ENCODE measurements at places on chromosomes 13 and 19.
A peak's percentile ranks its signal among the peaks of the same experiment; 100 is the strongest.

GRCh38 chr13:113183450-113184129 is 24.9 kb downstream of the PCID2 start:
- no peak for DNase-seq

DNA sequence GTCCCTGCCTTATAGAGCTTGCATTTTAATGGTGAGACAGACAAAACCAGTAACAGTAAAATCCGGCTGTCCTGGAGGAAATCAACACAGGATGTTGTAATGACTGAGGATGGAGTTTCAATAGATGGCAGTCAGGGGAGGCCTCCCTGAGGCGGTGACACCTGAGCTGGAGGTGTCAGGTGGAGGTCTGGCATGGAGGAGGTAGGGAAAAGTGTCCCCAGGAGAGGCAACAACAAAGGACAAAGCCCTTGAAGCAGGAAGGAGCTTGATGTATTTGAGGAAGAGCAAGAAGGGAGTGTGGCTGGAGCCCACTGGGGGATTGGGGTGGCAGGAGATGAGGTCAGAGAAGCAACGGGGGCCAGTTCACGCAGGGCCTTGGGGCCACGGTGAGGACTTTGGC is 7.8 kb downstream of the GRIN2D start:
- DNase-seq: no peak

GRCh38 chr13:45336025-45336800 is 4.8 kb downstream of the TPT1 start:
- DNase-seq: no peak

- DNase-seq: no peak
These were observed 43.5 kb upstream of the CYP2B6 start for GRCh38 chr19:40947573-40947972.

GRCh38 chr13:33610438-33611120 is 207.4 kb upstream of the RFC3 start:
- DNase-seq: peak; percentile 59

DNA sequence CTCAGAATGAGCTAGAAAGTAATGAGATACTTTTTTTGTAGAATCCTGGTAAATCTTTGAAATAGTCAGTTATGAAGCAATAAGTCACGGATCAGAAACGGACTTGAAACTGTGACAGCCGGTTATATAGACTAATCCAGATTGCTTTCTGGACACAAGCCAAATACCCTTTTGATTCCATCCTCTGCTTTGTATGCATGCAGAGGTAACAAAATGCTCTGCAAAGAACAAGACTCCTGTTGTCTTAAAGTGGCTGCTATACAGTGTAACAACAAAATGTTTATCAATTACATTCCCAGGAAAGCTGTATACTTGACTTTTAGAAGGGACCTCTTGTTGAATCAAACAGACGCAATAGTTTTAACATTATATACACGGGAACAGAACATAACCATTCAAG is 66.5 kb upstream of the STARD13 start:
- DNase-seq: no peak

DNA sequence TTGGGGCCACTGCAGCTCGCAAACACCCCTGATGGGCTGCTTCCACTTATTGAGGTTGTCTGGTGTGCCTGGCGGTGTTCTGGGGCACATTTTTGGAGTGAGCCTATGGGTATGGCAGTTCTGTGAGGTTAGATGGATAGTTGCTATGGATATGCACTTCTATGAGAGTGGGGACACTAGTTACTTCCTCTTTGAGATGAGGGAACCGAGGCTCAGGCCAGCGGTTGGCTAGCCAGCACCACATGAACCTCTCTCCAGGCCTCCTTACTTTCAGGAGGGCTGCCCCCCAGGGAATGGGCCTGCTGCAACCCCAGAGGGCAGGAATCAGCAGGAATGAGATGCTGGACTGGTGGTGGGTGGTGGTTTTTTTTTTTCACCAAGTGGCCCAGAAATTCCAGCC is 13.5 kb upstream of the PRR19 start:
- no peak for DNase-seq

DNA sequence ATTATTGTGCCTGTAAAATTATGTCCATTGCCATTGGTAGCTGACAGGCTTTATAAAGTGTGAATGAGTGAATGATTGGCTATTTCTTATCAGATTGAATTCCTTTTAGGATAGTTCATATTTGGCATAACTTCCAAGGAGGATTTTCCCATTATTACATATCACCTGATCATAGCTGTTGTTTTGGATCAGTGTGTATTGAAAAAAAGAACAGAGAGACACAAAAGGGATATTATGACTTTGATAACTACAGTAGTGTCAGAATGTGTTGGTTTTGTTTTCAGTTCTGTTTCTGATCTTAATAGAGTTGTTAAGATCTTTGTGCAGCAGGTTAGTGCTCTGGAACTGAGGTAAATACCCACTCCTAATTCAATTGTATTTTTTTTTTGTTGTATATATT is 103.8 kb downstream of the LRCH1 start:
- no peak for DNase-seq

DNA sequence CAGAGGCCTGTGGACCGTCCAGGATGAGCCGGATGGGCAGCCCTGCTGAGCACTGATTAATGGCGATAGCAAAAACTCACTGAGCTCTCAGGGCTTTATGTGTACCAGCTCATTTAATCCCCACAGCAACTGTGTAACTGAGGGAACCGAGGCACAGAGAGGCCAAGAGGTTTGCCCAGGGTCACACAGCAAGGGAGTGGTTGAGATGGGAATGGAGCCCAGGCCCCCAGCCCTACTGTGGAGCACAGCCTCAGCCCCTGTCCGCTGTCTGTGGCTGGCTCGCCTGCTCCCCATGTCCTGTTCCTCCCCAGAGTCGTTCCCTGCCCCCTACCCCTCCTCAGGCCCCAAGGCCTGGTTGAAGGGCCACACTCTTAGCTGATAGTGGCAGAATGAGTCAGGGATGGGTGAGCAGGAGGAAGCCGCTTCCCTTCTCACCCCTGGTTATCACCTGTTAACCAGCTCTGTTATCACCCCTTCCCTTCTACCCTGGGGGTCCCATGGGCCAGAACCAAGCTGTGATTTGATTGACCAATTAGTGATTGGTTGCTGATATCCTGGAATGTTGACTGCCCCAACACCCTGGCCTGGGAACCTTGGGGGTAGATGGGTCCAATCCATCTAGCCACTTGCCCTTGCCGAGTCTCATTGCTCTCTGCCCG is 21.2 kb downstream of the CAPN12 start:
- no peak for DNase-seq

DNA sequence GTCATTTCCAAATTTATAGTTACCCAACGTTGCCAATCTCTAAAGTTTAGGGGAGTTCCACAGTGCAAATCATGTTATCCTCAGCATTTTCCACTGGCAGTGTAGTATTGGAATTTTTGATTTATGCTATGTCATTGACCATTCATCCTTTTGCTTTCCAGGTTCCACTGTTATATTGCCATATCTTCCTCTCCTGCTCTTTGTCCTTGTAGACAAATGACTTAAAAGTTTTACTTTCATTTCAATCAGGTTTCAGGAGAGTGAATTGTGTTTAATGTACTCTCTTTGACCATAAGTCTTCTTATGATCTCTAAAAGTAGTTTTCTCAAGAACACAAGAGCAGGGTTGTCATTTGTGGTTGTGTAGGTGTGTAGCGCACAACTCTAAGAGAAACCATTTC is 274.6 kb downstream of the COG6 start:
- no peak for DNase-seq

- no peak for DNase-seq
These were observed 915 bp upstream of the KCTD12 start for GRCh38 chr13:76887076-76887563.

GRCh38 chr13:112761701-112762689 is 72.2 kb downstream of the ATP11A start:
- no peak for DNase-seq

- DNase-seq: no peak
These were observed 47.0 kb downstream of the RBM26 start for GRCh38 chr13:79359064-79359463.

GRCh38 chr13:40422588-40423235 is 243.7 kb downstream of the FOXO1 start:
- DNase-seq: no peak

- DNase-seq: no peak
These were observed 302.9 kb downstream of the ZNF536 start for GRCh38 chr19:30675086-30675485.

DNA sequence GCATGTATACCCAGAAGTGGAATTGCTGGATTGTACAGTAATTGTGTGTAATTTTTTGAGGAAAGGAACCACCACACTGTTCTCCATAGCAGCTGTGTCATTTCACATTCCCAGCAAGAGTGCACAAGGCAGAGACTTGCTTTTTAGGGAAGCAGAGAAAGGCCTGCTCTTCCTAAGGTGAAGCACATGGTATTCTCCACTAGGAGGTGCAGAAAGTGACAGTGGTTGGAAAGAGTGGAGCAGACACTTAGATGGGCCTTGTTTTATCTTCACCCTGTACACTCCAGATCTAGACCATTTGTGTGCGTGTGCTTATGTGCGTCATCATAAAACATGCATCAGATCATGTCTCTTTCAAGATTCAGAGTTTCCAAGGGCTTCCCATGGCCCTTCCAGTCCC is 35.0 kb downstream of the FAM124A start:
- no peak for DNase-seq

GRCh38 chr13:26557051-26557392 is 461 bp upstream of the WASF3 start:
- DNase-seq: no peak

- no peak for DNase-seq
These were observed 10.1 kb downstream of the TTYH1 start for GRCh38 chr19:54425382-54425723.

- DNase-seq: no peak
These were observed 154.0 kb upstream of the GPR12 start for GRCh38 chr13:26914624-26915023.

GRCh38 chr13:104534847-104535246 is 1468.6 kb upstream of the SLC10A2 start:
- no peak for DNase-seq

DNA sequence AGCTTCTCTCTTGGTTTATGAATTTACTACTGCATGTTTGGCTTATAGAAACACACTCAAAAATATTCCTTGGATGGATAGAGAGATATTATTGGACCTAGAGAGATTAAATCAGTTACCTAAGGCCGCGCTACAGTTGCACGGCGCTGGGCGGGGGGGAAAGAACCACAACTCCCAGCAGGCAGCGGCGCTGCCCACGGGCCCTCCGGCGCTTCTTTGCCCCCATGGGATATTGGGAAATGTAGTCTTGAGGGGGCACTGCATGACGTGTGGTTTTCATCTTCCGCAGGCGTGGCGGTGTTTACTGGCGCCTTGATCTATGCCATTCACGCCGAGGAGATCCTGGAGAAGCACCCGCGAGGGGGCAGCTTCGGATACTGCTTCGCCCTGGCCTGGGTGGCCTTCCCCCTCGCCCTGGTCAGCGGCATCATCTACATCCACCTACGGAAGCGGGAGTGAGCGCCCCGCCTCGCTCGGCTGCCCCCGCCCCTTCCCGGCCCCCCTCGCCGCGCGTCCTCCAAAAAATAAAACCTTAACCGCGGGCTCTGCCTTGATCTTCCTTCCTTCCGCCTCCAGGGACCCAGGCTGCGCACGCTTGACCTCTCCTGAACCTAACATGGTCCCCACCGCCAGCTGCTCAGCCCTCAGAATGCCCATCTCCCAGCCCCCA is 4.8 kb downstream of the EMP3 start:
- DNase-seq: peak; percentile 71
